ENCODE measurements at places on chromosomes 5 and 9.
A peak's percentile ranks its signal among the peaks of the same experiment; 100 is the strongest.

DNA sequence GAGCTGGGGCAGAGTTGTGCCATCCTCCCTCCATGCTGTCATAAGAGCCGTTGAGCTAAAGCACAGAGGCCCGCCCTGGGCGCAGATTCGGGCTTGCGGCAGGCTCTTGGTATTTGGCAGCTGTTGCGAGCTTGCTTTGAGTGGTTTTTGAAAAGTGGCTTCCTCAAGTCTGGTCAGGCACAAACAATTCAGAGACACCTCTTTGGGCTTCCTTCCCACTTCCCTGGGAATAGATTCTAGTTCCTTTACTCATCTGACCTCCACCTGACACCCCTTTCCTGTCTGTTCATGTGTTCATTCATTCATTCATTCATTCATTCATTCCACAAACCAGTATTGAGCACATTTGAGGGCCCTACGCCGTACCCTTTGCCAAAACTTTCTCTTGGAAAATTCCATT, 27.4 kb downstream of the NCS1 start:
- no peak for DNase-seq

DNA sequence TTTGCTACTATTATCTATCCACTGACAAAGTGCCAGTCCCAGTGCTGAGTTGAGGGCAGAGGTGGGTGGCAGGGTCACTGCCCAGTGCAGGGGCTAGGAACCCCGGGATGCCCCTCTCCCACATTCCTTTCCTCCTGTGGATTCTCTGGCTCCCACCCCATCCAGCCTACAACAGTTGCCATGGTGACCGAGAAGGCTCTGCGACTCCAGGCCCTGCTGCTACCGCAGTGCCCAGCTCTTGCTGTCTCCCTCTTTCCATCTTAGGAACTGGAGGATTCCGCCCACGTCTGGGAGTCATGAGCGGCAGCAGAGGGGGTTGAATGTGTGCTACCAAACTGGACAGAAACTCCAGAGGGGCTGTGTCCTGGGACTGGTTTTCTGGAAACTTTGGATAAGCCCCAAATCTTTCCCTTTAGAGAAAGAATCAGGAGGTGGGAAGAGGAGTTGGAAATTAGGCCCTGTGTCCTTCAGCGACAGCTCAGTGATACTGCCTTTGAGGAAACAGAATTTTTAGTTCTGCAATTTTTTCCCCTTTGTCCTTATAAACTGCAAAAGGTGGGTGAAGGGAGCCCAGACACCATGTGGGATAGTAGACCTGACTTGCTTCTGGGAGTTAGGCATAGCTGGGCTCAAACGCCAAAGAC, 20.7 kb upstream of the C5orf47 start:
- no peak for DNase-seq

DNA sequence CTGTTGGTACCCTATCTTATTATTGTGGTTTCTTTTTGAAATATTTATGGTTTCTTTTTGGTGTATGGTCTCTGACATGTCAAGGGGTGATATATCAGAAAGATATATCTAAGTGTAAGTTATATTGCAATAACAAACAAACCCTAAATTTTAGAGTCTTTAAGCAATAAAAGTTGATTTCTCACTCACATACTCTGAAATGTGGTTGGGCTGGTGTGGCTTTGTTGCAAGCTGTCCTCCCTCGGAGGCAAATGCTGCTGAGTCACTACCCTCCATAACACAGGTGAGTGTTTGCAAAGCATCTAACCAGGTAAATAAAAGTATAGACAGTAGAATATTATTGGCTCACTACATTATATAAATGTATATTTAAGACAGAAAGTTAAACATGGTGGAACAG, 253.2 kb downstream of the CDH18 start:
- no peak for DNase-seq

DNA sequence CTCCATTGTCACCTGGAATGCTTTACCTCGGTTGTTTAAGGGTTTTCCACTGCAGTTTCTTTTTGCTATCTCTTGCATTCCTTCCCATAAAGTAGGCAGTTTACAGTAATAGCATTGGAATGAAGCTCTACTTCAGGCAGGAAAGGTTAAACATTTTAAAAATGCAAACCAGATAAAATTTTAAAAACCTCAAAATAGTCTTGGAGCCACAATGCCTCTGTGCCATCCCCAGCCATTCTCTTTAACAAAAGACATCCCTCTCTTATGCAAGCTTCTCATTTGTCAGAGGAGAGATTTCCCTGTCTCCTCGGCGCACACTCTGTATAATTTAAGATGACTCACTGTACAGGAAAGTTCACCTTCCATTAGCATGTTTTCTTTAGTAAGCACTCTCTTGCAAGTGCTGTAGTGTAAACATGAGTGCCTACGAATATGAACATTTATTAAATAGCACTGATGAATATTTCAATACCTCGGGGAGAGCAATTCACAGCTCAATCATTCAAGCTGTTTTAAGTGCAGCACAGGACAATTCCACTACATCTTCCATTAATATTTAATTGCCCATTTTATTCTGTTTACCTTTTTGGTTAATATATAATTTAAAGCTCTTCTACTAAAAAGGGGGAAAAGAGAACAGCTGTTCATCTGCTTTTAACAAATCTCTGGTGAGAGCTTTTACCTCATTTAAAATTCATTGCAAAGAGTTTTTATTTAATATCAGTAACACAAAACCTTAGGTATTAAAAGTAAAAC, 343.6 kb downstream of the SPATA31D1 start:
- DNase-seq = no peak

- peak; percentile 9 for DNase-seq
These were observed 68.4 kb downstream of the COL27A1 start for GRCh38 chr9:114223564-114224246.

- no peak for DNase-seq
These were observed 740.1 kb upstream of the FAM174A start for GRCh38 chr5:99795031-99795430.

- no peak for DNase-seq
These were observed 63.5 kb upstream of the GARNL3 start for GRCh38 chr9:127201071-127201541.

DNA sequence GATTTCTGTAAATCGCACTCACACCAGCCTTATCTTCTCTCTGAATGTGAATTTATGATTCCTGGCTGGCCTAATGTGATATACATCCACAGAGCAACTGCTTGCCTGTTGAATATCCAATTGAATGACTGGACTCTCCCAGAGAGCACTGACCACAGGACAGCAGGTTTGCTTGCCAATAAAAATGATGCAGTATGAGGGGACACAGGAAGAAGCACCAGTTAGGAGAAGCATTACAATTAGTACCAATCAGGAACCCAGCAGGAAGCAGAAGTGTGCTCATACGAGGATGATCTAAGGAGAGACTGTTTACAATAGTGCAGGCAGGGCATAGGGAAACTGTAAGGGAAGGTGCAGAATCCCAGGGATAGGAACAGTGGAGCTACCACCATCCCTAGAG, 127.2 kb upstream of the ZNF366 start:
- DNase-seq = no peak

GRCh38 chr5:179451114-179451827, 99.1 kb upstream of the RUFY1 start:
- DNase-seq = no peak

DNA sequence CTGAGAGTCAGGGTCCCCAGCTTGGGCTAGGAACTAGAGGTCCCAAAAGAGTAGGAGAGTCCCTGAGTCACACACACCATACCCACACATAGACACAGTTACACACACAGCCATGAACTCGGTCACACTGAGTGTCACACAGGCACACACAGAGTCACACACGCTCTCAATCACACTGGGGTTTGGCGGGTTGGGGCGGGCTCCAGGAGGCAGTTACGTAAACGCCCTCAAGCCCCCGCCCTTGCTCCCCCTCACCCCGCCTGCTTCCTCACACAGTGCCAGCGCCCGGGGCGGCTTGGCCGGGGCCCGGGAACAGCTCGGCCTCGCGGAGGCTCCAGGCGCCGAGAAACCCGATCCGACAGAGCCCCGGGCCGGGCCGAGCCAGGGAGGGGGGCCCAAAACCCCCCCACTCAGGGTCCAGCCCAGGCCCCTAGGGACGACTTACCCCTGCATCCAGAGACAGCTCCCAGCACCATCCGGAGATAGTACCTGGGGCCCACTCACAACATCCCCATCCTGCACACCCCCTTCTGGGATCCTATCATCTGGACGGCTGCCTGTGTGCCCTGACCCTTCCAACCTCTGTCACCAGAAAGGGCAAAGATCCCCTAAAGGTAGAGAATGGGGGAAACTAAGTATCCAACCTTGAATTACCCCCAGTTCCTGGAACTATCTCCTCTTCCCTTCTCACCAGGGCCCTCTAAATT, 3.5 kb upstream of the CNTFR start:
- no peak for DNase-seq

Data from Calu3 (cell line).